Activated CD4-positive, alpha-beta T cell treated with anti-CD3 and anti-CD28 coated beads, Interleukin-2, Interleukin-4, amounts not matched to agents 100 ng/mL and 50 ng/mL, durations not matched to agents 16 hours and 8 hours (primary cell): ENCODE measurements at places on chromosomes 5 and 9.

- no peak for DNase-seq
These were observed 338.9 kb upstream of the PANK3 start for GRCh38 chr5:168917947-168918600.

GRCh38 chr9:68462105-68462775 is 78.4 kb downstream of the TMEM252 start:
- no peak for DNase-seq

DNA sequence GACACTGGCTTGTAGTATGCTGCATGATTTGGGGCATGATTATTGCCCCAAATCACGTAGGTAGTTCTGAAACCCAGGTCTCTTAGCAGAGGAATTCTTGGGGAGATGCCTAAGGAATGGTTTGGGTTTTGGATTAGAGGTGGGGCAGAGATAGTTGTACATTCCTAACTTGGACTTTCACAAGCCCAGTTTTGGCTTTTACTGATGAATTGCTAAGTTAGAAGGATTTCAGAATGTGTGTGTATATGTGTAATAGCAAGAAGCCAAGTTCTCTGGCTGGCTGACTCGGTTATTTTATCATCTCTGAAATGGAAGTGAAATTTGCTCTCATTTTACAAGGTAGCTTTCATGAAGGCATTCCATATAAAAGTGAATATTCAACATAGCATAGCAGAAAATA is 23.8 kb upstream of the ZNF131 start:
- DNase-seq, result no peak

DNA sequence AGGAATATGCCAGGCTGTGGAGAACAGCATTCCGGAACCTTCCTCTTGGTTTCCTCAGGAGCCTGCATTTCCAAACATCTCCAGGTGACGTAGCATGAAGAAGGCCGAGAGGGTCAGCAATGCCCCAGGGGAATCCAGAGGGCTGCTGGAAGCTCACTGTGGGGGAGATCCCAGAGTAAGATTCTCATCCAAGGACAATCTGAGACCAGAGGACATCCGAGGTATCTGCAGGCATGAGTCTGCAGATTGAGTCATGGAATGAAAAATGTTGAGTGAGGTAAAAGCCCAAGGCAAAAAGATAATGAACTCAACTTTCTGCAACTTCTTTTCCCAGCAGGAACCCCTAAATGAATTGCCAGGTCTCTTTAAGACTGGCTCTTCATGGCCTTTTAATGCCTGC is 73.5 kb downstream of the KIF4B start:
- no peak for DNase-seq

GRCh38 chr5:159301466-159301865 is 28.8 kb downstream of the IL12B start:
- no peak for DNase-seq

GRCh38 chr5:72561148-72561972 is 54.1 kb upstream of the ZNF366 start:
- no peak for DNase-seq

- no peak for DNase-seq
These were observed 203.1 kb downstream of the SAXO1 start for GRCh38 chr9:18829873-18830272.

DNA sequence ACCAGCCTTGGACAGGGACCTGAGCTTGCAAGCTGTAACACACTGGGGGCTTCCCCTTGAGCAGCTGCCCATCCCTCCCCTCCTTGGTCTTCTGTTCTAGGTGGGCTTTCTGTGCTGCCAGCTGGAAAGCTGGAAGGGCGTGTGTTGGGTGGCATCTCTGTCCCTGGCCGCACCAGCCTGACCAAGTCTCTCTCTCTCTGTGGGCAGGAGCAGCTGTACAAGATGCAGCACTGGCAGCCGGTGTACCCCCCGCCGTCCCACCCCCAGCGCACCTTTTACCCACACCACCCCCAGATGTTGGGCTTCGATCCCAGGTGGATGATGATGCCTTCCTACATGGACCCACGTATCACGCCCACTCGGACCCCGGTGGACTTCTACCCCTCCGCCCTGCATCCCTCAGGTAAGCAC is 32.1 kb upstream of the POMT1 start:
- DNase-seq, result no peak

DNA sequence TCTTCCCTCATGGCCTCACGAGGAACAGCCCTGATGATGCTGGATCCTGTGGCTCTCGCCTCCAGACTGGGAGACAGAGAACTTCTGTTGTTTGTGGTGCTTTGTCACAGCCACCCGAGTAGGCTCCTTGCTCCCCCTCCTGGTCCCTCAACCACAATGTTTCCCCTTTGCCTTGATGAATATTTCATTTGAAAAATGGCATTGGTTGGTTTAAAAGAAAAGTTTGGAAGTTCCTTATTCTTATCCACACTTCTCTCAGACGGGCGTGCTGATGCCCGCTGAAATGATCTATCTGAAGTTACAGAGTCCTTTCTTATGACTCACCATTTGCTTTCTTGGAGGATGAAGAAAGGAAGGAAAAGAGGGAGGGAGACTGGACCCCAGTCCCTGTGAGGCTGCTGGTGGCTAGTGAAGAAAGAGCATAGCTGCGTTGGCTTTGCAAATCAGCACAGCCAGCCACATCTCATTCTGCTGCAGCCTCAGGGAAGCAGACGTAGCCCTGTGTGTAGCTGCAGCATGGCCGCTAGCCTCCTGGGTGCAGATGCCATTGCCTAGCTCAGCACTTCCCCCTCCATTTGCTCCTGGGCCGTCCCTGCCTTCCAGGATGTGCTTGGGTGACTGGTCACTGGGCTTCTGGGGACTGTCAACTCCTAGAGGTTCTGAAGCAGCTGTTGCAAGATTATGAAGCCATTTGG is 185.9 kb downstream of the ERCC6L2 start:
- DNase-seq, result peak; percentile 15

GRCh38 chr5:96901384-96901783 is 25.1 kb downstream of the ERAP2 start:
- no peak for DNase-seq

DNA sequence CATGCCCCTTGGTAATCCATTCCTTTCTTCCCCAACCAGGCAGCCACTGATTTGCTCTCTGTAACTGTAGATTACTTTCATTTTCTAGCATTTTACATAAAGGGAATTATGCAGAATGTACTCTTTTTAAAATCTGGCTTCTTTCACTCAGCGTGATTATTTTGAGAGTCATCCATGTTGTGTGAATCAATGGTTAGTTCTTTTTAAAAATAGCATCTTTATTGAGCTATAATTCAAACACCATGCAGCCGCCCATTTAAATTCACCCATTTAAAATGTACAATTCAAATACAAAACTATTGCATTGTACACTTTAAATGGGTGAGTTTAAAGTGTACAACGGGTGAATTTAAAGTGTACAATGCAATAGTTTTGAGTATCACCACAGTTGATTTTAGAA is 2.3 kb upstream of the OR13J1 start:
- no peak for DNase-seq

GRCh38 chr9:76617497-76618175 is 146.6 kb upstream of the PCA3 start:
- DNase-seq, result no peak

DNA sequence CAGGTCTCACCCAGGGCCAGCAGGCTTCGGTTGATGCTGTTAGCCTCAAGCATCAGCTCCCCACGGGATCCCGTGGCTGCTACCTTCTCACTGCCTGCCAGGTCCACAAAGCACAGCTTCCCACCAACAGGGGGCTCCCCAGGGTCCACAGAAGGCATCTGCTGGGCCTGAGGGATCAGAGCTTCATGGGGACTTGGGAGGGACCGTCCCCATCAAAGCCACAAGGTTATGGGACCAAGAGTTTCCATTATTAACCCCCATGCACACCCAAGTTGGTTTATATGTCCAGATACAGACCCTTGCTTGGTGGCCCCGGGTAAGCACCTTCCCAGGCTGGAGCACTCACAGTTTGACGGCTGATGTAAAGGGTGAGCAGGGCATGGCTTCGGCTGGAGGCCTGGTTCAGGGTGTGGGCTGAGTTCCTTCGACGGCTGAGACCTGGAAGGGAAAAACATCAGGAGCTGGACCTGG is 3.0 kb downstream of the KIF12 start:
- DNase-seq, result no peak

GRCh38 chr5:139082813-139083498 is 115.2 kb downstream of the SIL1 start:
- no peak for DNase-seq

DNA sequence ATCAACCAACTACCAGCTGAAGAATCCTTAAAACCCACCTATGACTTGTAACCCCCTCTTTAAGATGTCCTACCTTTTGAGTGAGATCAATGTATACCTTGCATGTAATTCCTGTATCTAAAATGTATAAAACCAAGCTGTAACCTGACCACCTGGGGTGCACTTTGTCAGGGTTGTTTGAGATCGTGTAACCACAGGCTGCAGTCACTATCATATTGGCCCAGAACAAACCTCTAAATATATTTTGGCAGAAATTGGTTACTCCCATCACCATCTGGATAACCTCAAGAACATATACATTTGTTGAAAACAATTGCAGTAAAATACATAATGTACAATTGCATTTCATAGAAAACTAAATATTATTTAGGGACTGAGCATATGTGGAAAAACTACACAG is 8.4 kb downstream of the CARNMT1 start:
- no peak for DNase-seq

DNA sequence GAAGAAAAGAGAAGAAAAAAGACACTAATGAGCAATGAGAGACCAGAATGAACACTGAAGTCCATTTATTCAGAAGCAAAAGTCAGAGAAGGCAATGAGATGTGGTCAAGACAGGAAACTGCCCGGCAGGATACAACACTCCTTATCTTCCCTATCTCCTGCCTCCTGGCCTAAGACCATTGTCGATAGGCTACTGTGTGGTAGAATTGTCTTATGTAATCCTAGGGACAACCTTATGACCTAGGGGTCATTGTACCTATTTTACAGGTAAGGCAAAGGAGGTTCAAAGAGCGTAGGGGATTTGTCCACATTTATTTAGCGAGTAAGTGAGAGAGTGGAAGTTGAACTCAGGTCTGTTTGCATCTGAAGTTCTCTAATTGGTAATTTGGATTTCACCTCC is 63.0 kb upstream of the PTPN3 start:
- DNase-seq, result no peak

- DNase-seq, result no peak
These were observed 4.9 kb downstream of the ADAM19 start for GRCh38 chr5:157570531-157571200.

GRCh38 chr5:78552729-78553342 is 95.7 kb downstream of the LHFPL2 start:
- DNase-seq, result no peak

- no peak for DNase-seq
These were observed 17.5 kb upstream of the CCDC192 start for GRCh38 chr5:127685662-127686061.

- DNase-seq, result no peak
These were observed 221.4 kb downstream of the RAB3C start for GRCh38 chr5:58804291-58804690.

GRCh38 chr5:32621256-32621655 is 35.9 kb downstream of the SUB1 start:
- no peak for DNase-seq

DNA sequence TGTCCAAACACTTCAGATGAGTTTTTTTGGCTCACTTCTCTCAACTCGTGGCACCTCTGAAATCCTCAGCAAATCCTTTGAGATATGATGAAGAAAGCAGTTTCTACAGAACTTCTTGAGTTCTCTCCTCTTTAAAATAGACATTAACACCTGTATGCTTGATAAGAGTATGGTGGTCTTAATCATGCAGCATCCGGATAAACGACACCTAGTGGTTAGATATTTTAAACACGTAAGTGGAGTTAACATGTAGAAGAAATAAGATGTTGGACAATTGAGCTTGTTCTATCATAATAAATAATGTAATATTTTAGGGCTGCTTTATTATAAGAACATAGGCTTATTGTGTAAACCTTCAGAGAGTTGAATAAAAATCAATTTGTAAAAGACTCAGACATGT is 324.8 kb downstream of the CYLC2 start:
- DNase-seq, result no peak

DNA sequence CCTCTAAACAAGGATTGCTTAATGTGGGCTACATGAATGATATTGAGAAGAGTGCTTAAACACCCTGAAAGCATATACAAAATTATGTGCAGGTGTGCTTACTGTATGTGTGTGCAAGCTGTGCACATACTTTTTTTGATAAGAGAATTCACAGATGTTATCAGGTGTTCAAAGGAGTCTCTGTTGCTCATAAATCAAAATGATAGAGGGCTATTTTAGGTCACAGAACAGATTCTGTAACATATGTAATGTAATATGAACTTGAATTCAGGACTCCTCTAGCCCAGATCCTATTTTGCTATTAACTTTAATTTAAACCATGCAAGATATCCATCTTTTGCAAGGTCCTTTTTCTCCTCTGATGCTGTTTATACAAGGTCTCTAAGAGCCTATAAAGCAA is 38.2 kb downstream of the CCDC192 start:
- DNase-seq, result no peak

DNA sequence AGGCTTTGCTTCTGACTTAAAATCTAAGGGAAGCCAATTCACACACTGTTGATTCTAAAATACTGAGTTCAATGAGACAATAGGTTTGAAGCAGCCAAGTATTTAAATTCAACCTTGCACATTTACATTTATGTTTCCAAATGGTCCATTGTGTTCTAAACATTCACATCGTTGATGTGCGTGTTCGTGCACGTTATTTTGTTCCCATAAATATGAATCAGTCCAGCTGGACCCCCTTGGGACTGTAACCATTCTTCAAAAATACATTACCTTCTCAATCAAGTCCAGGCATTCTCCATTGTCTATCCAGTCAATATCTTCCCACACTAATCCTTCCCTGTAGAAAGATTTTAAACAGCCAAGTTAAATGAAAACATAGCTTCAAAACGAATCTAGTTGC is 146.4 kb upstream of the RETREG1 start:
- no peak for DNase-seq

DNA sequence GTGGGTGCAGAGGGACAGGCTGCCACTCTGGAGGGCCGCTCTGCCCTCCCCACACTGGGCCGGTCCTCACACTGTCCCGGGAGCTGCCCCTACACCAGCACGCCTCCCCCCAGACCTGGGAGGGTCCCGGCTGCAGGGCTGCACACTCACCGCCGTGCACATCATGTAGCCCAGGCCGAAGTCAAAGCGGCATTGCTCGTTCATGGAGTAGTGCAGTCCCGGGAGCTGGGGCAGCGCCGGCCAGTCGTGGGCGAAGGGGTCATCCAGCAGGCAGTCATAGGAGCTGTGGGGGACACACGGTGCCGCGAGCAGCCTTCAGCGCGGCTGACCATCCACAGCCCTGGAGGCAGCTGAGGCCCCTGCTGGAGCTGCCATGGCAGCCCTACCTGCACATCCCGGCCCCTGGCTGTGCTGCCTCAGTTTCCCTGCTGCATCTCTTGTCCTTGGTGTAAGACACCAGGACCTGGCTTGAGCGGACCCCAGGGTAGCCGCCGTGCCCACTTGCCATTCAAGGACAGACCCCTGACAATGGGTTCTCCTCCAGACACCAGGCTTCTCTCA is 93.2 kb downstream of the ZNF354C start:
- no peak for DNase-seq

DNA sequence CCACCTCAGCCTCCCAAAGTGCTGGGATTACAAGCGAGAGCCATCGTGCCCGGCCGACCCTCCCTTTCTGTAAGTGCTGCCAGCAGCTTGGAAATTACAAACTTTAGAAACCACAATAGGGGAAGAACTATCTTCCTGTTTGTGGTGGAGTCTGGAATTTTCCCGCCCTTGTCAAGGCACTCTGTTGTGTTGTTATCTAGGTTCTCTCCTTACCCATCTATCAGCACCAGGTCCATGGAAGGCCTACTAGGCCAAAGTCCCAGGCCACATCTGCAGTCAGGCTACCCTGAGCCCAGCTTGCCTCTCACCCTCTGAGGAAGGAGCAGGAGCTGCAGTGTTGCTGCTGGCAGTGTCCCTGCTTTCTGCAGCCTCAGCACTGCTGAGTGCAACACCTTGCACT is 214.9 kb downstream of the MCTP1 start:
- no peak for DNase-seq
